AML-193 (cell line): ENCODE measurements at places on chromosomes 1 and 21.
A peak's percentile ranks its signal among the peaks of the same experiment; 100 is the strongest.

DNA sequence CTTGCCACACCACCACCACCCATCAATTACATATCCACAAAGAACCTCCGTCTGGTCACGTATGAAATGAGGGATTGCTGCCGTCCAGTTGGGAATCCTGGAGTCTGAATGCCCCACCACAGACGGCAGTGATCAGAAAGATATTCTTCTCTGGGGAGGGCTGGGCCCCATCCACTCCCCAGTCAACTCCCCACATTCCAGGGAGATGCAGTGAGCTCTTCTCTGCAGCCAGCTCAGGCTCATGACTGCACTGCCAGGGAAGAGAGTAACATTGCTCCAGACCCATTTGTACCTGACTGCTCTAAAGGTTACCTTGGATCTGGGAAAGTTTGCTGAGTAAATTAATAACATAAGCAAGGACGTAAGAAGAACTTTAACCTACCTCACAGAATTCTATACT, 18.3 kb downstream of the DEGS1 start:
- DNase-seq = no peak

DNA sequence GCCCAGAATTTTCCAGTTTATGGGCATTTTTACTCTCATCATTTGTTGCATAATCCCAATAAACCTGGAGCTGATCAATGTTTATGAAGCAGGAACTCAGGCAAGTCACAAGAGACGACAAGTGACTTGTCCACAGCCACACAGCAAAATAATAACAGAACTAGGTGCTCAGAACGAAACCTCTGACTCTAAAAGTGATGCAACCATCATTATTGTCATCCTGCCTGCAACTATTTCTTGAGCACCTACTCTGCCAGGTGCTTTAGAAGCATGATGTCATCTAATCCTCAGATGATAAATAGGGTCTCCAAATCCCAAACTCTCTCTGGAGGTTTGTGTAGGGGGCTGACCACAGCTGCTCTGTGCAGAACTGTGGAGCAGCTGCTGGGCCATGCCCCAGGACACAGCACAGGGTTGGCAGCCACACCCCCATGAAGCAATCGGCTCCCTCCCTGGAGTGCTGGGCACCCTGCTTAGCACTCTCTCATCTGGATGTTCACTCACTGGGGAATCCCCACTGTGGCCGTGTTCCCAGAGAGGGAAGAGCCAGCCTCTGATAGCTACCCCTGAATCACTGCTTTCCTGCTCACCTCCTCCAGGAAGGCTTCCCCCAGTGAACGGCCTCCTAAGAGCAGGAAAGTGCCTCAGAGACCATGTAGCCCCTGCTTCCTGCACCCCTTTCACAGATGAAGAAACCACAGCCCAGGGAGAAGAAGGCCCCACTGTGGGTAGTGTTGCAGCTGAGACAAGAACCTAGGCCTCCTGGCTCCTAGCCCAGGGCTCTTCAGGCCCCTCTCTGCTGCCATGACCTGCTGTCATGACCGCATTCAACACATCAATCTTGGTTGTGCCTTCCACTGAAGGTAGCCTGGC, 2.1 kb downstream of the TTC22 start:
- DNase-seq = no peak

GRCh38 chr1:242800521-242800920, 276.0 kb upstream of the PLD5 start:
- no peak for DNase-seq

GRCh38 chr1:172616636-172617035, 42.3 kb upstream of the FASLG start:
- no peak for DNase-seq

DNA sequence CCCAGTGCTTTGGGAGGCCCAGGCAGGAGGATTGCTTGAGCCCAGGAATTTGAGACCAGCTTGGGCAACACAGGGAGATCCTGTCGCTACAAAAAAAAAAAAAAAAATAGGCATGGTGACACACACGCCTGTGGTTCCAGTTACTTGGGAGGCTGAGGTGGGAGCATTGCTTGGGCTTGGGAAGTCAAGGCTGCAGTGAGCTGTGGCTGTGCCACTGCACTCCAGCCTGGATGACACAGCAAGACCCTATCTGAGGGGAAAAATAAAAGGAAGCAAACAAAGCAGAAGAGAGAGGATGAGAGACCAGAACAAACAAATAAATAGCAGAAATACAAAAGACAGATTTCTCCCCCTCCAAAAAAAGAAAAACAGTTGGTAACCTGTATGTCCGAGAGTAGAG, 34.0 kb downstream of the MTF2 start:
- no peak for DNase-seq

GRCh38 chr1:31715087-31715872, 11.5 kb upstream of the COL16A1 start:
- DNase-seq = no peak

DNA sequence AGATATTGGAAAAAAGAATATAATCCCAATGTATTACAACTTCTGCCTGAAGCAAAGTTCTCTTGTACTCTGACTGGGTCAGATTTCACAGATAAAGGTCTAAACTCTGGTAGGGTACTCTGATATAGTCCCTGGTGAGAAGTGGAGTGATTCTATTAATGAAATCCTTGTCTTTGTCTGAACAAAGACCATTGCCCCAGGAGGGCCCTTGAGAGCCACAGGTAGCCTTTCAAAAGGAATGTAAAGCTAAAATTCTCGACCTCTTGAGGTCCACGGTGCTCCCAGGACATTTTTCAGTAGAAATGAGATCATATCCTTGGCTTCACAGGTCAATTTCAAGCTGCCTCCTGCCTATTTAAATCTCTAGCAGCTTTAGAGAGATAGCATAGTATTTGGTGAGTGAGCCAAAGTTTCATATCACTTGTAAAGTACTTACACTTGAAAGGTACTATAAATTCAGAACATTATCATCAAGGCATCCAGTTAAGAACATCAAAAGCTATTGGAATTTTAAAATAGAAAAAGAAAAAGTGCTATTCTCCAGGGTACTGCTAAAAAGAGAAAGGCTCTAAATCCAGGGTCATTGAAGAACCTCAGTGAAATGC, 10.1 kb downstream of the TNNI3K start:
- no peak for DNase-seq

GRCh38 chr1:60573121-60573520, 499.6 kb upstream of the C1orf87 start:
- no peak for DNase-seq

- peak; percentile 26 for DNase-seq
These were observed 55.3 kb upstream of the EIF4G3 start for GRCh38 chr1:21232044-21232443.

- no peak for DNase-seq
These were observed 35.5 kb upstream of the NPL start for GRCh38 chr1:182754087-182754486.

DNA sequence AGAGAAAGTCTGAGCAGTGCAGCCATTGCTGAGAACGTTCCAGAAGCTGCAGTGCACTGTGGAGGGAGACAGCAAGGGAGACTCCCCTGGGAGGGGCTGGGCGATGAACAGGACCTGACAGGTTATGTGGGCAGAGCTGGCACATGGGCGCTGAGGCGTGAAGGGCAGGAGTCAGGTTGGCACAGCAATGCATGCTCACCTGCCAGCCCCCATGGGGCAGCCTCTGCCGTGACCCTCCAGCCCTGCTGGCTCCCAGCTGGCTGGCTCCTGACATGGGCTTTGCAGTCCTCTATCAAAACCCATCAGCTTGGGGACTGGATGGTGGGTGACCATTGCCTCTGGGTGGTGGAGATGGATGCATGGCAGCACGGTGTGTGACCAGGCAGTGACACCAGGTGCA, 300.3 kb downstream of the CAMTA1 start:
- DNase-seq = no peak

DNA sequence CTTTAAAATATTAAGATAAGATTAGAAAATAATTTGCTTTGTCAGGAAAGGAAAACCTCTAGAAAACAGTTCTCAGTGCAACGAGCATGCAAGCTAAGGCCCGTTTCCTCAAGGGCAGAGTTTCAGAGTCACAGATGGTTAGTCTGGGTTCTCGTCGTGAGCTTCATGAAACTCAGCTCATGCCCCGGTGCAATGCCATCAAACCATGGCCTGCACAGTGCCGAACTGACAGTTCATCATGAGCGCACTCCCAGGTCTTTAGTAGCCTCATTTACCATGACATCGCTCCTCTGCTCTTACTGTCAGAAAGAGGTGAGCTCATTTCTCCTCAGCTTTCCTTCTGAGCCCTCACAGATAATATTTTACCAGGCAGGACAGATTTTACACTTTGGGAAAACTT, 319.2 kb downstream of the NTNG1 start:
- no peak for DNase-seq

DNA sequence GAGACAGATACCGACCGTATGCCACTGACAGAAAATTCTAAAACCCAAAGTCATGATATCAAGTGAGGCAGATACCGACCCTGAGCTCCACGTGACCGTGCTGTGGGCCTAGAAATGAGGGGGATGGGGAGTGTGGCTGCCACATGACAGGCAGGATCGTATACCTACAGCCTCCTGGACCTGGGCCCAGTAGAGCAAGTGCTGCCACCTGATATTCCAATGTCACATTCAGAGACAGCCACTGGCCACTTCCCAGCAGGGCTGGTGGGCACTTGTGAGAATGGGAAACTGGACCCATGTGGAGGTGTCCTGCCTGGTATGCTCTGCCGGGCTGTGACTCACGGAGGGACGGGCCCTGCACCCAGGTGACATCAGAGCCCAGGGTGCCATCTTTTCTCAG, 44.6 kb upstream of the CLDN14 start:
- no peak for DNase-seq

DNA sequence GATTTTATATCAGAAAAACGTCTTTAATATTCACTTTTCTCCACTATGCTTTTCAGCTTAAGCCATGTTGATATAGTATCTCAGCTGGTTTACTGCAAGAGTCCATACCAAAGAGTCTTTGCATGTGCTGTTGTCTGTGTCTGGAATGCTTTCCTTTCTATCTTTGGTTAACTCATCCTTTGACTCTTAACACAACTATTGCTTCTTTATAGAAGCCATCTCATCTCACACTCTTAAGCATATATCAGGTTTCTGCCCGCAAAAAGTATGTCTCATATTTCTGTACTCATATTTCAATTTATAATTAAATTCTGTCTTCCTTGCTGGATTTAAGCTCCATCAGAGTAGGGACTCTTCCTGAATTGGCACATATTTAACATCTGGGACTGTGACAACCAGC, 220.9 kb upstream of the KCNK2 start:
- no peak for DNase-seq

- no peak for DNase-seq
These were observed 43.7 kb downstream of the UBIAD1 start for GRCh38 chr1:11316701-11317100.

GRCh38 chr1:197394831-197395608, 127.0 kb downstream of the CRB1 start:
- DNase-seq = no peak

DNA sequence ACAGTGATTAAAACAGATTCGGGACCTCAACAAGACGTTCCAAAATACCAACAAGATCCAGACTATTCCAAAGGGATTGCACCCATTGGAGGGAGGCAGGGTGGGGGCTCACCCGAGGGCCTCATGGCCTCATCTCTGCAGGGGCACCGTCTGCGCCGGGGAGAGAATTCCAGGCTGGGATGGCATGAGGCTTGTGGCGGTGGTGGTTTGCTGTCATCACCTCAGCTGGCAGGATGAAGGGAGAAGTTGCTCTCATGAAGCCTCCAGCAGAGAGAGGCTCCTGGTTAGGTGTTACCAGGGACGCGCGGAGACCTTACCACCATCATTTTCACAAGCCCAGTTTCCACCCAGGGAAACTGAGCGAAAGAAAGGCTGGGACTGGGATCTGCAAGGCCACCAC, 6.7 kb upstream of the PDPN start:
- DNase-seq = no peak

- DNase-seq = no peak
These were observed 95.5 kb downstream of the IFI44 start for GRCh38 chr1:78745111-78745510.

GRCh38 chr1:1282998-1283397, 2.8 kb downstream of the SCNN1D start:
- DNase-seq = no peak

GRCh38 chr1:246058466-246058865, 448.6 kb downstream of the SMYD3 start:
- DNase-seq = no peak

DNA sequence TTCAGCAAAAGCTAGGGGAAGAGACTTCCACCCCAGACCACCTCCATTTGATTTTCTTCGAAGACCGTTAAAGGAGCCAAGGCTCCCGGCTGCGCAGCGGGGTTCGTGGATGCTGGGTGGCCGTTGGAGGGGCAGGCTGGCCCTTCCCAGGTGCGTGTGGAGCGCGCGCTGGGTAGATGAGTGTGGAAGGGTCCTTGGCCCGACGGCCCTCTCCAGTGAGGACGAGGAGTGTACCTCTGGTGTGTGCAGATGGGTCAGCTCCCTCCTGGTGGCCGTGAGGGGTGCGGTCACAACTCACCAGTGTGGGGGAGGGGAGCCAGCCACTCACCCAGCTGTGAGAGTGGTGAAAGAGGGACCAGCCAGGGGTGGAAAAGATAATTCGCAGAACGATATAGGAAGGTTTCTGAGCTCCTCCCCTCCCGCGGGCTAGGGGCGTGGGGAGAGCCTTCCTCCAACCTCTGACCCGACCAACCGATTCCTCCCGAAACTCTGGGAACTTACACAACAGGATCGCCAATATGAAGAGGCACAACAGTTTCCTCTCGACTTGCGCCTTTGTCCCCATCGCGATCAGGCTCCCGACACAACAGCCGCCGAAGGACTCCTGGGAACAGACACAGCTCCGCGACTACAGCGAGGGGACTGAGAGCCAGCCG, at the start of gene F11R:
TSS of gene F11R (minus strand) at position 644 of the 656 bp plus-strand sequence. CDS start at position 565, 79 bp downstream.
- DNase-seq = peak; percentile 66

GRCh38 chr1:54807756-54808155, 6.6 kb upstream of the TTC22 start:
- DNase-seq = no peak

GRCh38 chr1:29358183-29358582, 121.9 kb downstream of the PTPRU start:
- DNase-seq = no peak

DNA sequence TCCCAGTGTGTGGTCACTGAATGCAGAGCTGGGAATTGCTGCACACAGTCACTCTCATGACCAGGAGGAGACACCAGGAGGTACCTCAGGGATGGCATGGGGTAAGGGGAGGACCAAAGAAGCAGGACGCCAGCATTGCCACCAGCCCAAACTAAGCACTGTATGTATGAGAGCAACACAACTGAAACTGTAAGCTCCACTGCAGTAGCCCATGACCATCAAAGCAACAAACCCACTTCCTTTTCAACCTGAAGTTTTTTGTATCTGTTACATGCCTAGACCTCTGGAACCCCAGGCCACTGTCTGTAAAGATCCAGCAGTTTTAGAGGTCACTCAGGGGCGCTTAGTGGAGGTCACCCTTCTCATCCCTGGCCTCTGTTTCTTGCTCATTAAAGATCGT, 164.3 kb downstream of the SETD4 start:
- no peak for DNase-seq

- no peak for DNase-seq
These were observed 104.3 kb upstream of the ADAR start for GRCh38 chr1:154712166-154712810.

GRCh38 chr1:167460836-167461235, 57.5 kb downstream of the CD247 start:
- DNase-seq = no peak
